ENCODE measurements at places on chromosomes 4 and X.

GRCh38 chr4:95513022-95513421 lies 35.8 kb downstream of the UNC5C start:
- no peak for DNase-seq

DNA sequence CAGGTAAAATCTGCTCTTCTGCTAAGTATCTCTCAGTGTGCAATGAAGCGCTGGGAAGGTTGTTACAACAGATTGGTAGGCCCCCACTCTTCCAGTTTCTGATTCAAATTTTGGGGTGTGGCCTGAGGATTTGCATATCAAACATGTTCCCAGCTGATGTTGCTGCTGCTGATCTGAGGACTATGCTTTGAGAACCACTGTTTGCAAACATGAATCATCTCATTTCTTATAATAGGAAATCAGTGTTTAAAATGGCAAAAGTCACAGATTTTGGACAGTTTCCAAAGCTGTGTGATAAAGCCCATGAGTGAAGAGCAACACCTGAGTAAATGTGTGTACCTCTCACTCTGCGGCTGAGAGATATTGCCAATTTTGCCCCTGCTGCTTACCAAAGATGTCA lies 36.2 kb upstream of the NDNF start:
- no peak for DNase-seq

DNA sequence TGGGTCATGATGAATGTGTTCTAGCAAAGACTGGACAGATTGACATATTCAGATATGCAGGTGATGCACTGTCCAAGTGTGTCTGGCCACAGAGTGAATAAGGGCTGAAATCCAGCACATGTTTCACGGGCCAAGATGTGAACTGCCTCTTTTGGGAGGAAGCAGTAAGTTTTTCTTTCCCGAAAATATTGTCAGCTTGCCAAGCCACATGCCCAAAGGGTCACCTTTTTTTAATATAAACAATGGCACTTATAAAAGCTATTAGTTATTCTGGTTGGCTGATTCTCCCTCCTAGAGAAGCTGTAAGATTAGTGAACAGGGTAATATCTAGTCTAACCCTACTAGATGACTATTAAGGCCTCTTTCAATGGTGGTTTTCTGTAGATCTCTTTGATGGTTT lies 1.5 kb upstream of the EDNRA start:
- DNase-seq: no peak

DNA sequence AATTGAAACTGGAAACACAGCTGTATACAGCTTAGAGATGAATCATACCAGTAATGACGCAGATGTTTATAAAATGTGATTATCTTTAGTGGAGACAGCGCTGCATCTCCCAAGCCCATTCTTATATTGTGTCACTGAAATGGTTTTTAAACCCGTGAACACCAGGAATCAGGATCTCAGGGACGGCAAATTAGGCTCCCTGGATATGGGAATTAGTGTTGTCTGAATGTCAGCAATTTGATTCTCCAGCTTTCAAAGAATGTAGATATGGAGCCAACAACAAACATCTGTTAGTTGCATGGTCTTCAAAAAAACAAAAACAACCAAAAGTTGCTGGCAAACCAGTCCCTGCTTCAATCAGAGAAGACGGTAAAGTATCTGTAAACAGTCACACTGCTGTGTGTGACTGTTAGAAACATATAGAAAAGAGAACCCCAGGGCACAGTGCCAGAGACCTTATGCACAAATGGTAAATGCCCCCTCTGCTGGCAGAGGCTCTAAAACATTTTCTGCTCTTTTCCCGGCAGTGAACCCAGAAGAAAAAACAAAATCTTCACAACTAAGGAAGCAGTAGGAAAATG lies 351.9 kb upstream of the FTHL17 start:
- DNase-seq: peak; percentile 13

DNA sequence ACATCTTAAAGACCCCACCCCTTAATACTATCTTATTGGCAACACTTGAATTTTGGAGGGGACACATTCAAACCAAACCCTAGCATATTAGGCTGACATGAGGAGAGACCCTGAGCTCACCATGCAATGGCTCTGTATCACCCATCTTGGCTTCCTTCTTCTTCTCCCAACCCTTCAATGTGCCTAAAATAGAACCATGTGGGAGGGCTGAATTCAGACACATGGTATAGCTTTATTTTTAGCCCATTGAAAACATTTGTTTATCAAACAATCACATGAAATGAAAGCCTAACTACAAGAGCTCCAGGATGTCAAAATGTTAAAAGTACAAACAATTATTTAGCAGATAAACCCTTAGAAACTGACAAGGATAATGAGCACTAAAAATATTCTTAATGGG lies 81.6 kb downstream of the RASL11B start:
- no peak for DNase-seq

DNA sequence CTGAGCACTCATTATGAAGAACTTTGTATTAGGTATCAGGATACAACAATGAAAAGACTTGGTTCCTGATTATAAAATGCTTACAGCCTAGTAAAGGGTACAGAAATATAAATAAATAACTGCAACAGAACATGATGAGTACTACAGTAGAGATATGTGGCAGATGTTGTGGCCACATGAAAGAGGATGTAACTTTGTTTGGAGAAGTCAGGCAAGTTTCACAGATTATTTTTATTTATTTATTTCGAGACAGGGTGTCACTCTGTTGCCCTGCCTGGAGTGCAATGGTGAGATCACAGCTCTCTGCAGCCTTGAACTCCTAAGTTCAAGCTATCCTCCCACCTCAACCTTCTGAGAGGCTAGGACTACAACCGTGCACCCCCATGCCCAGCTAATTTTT lies 15.8 kb upstream of the UBE2K start:
- no peak for DNase-seq

GRCh38 chr4:120316416-120316815 lies 249.8 kb upstream of the MAD2L1 start:
- no peak for DNase-seq

GRCh38 chrX:2502120-2502667 lies 1.4 kb upstream of the DHRSX start:
- no peak for DNase-seq

DNA sequence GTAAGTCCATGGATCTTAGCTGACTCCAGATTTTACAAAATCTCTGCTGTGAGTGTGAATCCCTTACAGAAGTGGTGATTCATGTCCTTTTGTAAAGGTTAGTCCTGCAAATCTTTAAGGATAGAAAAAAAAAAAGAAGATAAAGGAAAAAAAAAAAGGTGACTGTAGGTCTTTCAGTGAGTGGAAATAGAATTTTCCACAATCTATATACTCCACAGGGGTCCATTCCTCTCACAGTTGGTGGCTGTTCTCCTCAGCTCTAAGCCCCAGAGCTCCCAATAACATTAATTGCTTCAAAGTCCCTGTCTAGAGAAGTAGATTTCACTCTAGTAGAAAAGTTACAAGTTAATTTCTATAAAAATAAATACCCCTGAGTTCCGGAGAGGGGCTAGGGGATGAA lies 189.1 kb downstream of the NDST4 start:
- no peak for DNase-seq

GRCh38 chr4:41156574-41156973 lies 57.8 kb downstream of the APBB2 start:
- no peak for DNase-seq

DNA sequence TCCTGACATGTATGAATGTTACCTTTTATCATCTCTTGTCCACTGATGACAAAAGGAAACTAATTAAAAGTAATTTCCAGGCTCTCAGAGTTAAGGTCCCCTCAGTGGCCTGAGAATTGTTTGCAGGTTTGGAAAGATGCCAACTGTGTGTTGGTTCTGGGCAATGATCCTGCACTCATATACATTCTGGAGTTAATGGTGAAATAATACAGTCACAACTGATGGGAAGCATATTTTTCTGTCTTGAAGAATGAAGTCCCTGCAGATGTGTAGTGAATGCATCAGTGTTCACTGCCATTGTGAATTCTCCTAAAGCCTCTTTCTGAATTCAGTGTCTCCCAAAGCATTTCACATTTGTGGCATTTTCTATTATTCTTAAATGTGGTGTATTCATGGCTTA lies 238.1 kb upstream of the PPP1R2C start:
- DNase-seq: no peak

DNA sequence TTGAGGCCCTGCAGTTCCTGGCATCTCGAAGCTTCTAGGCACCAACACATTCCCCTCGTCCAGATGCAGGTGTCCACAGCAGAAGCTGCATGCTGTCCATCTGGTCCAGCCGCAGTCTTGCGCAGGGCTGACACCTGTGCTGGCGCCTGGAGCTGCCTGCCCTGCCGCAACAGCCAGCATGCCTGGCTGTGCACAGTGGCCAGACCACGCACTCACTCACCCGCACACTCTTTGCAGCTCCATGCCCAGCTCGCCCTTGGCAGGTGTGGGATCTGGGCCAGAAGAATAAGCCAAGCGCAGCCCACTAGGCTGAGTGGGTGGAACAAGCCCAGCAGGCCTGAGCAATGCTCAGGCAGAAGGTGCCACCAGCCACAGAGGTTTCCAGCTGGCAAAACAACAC lies 125.6 kb downstream of the PARM1 start:
- DNase-seq: no peak

- no peak for DNase-seq
Measured at GRCh38 chrX:18099745-18100144, 120.9 kb downstream of the BEND2 start.

GRCh38 chr4:128459547-128459946 lies 171.9 kb upstream of the PGRMC2 start:
- DNase-seq: no peak

DNA sequence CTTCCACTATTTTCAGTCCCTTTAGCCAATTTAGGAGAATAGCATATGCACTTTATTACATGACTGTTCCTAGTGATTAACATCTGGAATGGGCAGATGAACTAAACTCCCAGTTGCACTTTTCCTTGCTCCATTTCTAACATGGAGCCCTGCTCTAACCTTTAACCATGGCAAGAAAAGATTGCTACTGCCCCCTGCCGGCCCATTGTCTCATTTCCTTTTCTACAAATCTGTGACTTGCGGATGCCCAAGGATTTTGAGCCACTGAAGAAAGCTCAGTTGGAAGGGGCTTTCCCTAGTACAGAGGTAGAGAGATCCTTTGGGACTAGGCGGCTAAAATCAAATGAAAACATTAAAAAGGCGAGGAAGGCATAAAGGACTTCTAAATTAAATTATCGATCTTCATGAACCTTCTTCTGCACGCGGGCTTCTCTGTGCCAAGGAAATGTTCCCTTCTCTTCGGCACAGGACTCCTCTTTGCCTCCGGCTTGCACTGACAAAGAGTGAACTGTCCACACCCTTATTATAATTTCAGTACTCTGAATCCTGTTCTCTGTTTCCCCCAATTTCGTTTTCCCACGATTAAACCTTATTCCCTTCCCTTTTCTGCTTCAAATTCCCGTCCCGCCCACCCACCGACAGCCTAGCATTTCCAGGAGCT lies 577 bp upstream of the GLRA2 start:
- DNase-seq: peak; percentile 41

- DNase-seq: no peak
Measured at GRCh38 chrX:130994671-130995070, 63.5 kb upstream of the ARHGAP36 start.

DNA sequence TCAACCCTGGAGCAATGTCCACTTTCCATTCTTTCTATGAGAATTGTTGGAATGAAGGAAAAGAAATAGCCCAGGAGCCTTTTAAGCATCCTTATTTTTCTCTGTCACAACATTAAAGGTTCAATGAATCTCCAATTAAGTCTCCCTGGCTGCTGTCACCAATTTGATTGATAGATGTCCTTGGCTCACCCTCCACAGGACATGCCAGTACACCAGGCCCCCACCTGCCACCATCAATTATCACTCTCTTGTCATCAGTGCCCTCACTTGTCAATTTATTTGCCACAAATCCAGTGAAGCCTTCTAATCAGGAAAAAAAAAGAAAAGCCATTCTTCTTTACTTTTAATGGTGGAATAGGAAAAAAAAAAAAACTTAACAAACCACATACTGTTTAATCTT lies 453.6 kb downstream of the CENPC start:
- no peak for DNase-seq

- no peak for DNase-seq
Measured at GRCh38 chr4:22500831-22501714, 14.8 kb downstream of the ADGRA3 start.

GRCh38 chrX:70033348-70034051 lies 16.2 kb downstream of the AWAT2 start:
- DNase-seq: peak; percentile 21

DNA sequence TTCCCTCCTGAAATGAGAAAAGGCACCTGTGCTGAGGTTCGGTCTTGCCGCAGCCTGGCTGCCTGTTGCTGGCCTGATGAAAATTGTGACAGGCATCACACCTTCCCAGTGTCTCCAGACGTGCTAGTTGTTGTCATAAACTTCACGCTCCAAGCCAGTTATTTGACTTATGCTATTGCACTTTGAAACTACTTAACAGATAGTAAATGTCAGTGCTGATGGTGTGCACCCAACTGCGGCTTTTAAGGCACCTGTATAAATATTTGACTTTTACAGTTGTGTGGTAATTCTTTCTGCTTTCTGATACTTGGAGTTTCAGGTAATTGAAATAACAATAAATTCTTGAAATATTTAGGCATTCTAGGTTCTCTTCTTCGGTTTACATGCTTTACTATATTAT lies 1.8 kb downstream of the WWC2 start:
- no peak for DNase-seq

DNA sequence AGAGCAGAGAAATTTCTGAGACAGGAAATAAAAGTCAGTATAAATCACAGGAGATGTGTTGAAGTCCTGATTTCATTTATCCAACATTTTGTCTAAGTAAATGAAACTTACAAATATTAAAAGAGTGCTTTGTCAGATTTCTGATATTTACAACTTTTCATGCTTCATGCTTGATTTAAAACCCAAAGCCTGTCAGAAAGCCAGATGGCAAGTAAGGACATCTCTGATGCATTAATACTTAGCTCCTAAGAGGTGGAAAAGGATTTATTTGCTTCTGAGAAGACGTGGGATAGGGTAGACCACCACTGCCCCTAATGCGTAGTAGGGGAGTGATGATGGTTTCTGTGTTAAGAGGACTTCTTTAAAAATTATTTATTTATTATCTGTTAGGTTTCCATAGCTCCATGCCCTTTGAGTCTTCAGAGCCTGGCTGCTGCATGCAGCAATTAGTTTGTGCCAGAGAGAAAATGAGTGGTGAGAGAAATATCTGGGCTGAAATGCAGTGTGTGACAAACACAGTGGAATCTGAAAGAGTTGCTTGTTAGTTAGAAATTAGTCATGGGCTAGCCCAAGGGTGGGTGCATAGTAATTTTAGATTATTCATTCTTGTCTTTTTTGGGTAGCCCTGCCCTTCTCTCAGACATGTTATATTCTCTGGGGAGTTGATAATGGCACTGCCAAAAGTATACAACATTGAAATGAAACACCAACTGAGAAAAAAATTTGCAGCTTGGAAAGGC lies 333.8 kb downstream of the C4orf33 start:
- DNase-seq: no peak

DNA sequence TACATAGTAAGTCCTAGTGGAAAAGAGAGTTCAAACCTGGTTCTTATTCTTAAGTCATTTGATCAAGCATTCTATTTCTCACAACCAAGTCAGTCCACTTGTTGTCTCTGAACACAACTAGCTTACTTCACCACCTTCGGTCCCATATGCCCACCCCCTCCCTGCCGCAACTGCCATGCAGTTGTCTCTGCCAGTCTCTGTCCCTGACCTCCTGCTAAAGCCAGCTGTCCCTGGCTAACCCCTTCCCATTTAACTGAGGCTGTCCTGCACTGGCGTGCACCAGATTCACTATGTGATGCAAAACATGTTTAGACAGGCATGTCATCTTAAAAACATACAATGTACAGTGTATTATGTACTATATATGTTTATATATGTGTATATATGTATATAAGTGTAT lies 12.7 kb downstream of the FRAS1 start:
- DNase-seq: no peak
